Activated CD8-positive, alpha-beta memory T cell treated with anti-CD3 and anti-CD28 coated beads for 48 hours (primary cell): ENCODE measurements at places on chromosomes 5 and 9.

GRCh38 chr5:43191740-43192557, at the start of gene NIM1K:
Gene NIM1K, plus strand, starts transcription at chr5:43192225. Its CDS starts 53,551 bp downstream, at chr5:43245776.
- DNase-seq: no peak

DNA sequence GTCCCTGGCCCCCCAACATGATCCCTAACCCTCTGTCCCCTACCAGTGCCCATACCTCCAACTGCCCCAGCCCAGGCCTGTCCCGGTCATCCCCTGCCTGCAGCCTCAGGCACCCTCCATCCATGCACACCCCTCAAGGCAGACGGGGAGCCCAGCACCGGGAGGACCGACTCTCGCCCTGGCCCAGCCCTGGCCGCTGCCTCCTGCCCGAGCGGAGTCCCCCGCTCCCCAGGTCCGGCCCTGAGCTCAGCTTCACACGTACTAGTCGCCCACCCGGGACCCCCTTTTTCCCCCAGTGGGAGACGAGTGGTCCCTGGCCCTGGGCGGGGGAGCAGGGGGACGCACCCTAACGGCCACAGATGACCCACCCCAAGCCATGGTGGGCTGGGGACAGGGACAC, 49.0 kb upstream of the UBAC1 start:
- DNase-seq: no peak

- DNase-seq: no peak
Measured at GRCh38 chr9:24398466-24398865, 147.2 kb downstream of the IZUMO3 start.

DNA sequence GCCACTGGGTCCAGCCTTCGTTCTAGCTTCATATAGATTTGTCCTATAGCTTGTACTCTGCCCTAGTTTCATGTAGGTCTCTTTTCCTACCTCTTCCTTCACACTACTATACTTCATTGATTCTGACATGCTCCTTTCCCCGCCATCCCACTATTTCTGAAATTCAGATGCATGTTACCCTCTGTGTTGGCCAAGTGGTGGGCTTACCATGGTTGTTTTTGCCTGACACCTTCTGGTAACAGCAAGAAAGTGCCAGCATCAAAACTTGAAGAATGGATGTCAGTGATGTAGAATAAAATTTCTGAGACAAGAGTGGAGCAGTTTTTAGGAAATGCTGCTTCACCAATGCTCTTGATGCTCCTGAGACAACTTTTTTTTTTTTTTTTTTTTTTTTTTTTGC, 19.5 kb upstream of the SERINC5 start:
- DNase-seq: no peak

- no peak for DNase-seq
Measured at GRCh38 chr5:109351988-109352864, 57.5 kb downstream of the PJA2 start.

DNA sequence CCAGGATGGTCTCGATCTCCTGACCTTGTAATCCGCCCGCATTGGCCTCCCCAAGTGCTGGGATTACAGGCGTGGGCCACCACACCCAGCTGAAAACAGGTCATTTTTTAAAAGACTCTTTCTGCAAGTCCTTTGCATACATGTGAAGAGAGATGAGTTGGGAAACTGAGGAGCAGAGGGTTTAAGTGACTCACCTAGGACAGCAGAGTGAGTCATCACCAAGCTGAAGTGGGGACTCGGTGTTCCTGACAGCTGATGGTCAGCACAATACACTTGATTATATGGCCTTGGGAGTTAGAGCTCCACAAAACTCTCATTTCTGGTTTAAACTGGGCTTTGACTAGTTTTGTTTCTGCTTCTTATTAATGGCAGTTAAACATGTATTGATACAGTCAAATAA, 38.1 kb upstream of the SSBP2 start:
- DNase-seq: no peak

- DNase-seq: no peak
Measured at GRCh38 chr9:109745335-109746283, 34.4 kb upstream of the PALM2AKAP2 start.
